ENCODE measurements at places on chromosomes 12 and 14.

DNA sequence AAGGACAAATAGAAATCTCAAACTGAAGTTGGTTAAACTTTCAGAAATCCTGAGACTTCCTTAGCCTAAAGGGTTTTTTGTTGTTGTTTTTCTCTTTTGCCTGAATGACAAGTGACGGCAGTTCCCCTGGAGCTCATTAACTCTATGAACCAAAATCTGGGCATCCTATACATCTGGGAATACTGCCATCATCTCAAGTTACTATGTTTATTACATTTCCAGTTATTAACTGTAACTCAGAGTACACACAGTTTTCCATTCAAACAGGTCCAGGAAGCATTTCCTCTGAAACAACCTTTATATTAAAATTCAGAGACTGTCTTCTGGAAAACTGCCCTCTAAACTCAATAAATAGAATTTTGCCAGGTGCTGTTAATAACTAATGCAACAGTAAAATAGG is 55.6 kb upstream of the CDKL1 start:
- DNase-seq = no peak

DNA sequence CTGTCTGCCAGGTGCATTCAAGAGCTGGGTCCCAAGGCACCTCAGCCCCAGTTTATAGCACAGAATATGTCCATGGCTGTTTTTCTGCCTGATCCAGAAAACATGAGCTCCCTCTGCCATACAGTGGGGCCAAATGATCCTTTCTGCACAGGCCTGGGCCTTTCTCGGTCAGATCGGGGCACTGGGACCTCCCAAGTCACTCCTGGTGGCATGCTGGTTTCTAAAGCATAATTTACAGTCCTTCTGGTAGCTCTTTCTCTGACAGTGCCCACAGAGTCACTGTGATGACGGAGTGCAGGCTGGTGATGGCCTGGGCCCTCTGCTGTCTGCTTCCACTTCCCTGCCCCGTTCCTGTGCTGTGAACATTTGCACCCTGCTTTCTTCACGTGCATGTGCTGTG is 99.2 kb downstream of the ADGRD1 start:
- DNase-seq = no peak

GRCh38 chr12:65306366-65307168 is 28.1 kb downstream of the MSRB3 start:
- no peak for DNase-seq

GRCh38 chr14:39812532-39813320 is 380.5 kb upstream of the FBXO33 start:
- no peak for DNase-seq

DNA sequence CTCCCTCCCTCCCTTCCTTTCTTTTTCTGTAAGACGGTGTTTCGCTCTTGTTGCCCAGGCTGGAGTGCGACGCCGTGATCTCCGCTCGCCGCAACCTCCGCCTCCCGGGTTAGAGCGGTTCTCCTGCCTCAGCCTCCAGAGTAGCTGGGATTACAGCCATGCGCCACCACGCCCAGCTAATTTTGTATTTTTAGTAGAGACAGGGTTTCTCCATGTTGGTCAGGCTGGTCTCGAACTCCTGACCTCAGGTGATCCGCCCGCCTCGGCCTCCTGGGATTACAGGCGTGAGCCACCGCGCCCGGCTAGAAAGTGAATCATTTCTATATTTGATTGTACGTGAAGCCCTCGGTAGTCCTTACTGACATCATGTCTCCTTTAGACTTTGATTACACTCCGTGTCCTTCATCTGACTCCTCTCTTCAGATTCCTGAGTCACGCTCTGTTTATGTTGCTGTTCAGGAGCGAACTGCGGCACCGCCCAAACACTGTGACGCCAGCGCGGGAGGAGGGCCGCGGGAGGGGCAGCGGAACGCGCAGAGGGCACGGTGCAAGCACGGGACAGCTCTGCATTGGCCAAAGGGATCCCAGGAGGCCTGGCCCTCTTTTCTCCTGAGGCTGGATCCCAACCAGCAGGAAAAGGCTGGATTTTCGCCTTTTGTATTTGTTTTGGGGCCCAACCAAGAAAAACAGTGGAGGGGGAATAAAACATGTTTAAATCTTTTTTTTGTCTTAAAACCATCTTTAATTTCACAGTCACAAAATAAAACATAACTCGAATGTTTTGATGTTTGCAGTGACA is 538 bp upstream of the GABARAPL1 start:
- peak; percentile 64 for DNase-seq

DNA sequence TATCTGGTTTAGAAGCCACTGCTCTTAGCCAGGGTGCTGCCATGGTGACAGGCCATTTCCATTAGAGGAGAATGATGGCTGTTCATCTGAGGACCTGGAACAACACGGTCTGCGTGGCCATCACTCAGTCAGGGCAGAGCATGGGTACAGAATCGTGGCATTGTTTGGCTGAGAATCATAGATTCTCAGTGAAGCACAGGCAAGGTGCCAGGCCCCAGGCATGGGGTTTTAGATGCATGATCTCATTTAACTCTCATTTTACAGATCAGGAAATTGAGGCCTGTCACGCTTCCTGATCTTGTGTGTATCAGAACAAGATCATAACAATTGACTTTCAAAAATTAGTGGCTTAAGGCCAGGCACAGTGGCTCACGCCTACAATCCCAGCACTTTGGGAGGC is 26.8 kb upstream of the IRF2BPL start:
- DNase-seq = no peak

GRCh38 chr14:62117751-62118105 is 355.5 kb downstream of the SNAPC1 start:
- no peak for DNase-seq

DNA sequence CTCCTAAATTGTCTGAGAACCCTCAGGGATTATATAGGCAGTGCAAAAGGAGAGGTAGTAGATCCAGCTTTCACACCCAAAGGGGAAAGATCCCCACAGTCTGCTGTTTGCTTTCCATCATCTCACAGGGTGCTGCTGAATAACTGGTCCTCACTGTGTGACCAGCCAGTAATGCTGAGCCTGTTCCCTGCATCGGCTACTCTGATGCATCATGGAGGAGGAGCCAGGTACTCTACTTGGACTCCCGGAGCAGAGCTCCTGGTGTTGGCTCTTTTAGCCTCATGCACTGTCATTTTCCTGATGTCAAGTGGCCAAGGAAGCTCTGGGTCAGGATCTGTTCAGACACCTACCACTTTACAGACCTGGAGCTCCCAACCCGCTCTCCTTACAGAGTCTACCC is 127.4 kb upstream of the ATF1 start:
- no peak for DNase-seq

DNA sequence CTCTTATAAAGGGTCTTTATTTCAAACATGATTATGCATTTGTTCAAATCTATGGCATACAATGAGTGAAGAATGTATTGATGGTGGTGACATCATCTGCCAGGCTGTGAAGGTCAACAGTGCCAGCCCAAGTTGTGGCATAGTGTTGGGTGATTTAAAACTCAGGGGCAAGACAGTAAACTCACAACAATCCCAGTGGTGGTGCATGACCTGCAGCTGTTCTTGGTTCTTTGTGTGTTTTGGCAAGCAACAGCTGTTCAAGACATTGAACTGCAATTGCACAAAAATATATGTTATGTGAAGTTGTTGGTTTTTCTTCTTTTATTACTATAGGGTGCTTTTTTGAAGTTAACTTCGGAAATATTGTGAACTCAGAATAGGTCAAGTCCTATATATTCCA is 851.6 kb downstream of the NRXN3 start:
- DNase-seq = no peak

GRCh38 chr12:5716976-5717375 is 228.1 kb downstream of the ANO2 start:
- DNase-seq = no peak

DNA sequence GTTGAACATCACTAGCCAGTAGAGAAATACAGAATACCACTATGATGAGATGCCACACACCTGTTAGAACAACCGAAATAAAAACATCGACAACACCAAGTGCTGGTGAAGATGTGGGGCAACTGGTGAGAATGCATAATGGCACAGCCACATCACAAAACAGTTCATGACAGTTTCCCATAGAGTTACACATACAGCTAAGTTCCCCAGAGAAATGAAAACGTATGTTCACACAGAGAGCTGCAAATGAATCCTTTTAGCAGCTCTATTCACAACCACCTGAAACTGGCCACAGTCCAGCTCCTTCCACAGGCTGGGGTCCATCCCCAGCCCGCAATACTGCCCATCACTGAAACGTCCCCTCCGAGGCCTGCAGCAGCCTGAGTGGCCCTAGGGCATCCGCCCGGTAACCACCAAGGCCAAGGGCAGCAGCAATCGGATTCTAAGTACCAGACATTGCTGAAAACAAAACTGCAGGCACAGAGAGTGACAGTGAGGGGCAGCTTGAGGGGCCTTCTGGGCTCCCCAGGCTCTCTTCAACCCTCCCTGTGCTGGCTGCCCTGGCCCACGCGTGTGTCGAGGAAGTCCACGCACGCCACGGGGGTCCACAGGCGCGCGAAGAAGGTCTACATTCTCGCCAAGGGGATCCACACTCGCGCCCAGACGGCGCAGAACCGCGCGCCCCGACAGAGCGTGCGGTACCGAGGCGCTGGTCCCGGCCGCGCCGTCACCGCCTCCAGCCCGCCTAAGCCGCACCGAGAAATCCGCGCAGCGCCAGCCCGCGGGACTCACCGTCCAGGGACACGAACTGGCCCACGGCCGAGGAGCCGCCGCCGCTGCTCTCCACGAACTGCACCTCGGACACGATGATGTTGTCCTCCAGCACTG is 903 bp downstream of the BRF1 start:
- DNase-seq = no peak

DNA sequence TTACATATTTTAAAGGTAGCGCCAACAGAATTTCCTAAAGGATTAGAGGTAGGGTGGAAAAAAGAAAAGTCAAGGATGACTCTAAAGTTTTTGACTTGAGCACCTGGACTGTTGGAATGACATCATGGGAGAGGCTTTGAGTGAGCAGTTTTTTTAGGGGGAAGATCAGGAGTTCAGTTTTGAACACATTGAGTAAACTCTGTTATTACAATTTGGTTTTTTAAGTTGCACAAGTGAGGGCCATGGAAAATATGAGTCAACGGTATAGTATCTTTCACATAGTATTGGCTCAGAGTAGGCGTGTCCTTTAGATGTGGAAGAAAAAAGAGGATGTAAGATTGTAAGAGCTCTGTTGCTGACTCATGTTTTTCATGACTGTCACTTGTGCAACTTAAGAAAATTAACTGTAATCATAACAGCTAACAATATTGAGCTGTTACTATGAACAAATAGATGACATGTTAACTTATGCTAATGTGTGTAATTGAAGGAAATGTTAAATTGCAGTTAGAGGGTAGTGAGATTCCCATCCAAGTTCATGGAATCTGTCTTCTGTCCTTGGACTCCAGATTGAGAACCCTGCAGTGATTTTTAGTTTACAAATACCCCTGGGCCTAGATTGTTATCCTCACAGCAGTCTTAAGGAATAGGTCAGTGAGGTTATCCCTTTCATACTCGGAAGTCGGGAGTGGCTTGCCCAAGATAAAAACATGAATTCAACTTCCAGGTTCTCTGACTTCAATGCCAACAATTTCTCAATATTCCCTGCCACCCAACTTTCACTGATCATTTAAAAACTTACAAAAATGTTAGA is 48.2 kb upstream of the ATP2B1 start:
- no peak for DNase-seq

DNA sequence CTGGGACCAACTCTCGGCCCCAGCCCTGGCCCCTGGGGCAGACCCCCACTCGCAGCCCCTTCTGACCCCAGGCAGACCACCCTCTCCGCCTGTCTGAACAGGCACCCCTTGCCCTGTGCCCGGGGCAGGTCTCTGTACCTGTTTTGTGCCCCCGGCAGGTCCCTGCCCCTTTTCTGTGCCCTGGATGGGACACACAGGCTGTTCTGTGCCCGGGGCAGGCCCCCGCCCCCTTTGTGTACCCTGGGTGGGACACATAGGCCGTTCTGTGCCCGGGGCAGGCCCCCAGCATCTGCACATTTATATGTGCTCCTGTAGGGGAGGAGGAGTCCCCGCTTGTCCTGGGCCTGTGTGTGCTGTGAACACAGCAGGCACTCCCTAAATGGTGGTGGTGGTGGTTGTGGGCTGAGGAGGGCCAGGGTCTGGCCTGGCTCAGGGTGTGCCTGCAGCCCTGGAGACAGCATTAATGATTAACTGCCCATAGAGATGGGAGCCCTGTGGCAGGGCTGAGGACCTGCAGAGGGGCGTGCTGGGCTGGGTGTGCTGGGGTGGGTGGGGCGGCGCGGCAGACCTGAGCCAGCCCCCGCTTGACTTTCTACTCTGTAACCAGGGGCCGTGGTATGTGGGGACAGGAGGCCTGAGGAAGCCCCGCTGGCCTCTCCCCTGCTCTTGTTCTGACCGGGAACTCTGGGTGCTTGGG is 3.7 kb downstream of the FBRSL1 start:
- no peak for DNase-seq

GRCh38 chr12:47722136-47722834 is 3.0 kb downstream of the ENDOU start:
- no peak for DNase-seq

DNA sequence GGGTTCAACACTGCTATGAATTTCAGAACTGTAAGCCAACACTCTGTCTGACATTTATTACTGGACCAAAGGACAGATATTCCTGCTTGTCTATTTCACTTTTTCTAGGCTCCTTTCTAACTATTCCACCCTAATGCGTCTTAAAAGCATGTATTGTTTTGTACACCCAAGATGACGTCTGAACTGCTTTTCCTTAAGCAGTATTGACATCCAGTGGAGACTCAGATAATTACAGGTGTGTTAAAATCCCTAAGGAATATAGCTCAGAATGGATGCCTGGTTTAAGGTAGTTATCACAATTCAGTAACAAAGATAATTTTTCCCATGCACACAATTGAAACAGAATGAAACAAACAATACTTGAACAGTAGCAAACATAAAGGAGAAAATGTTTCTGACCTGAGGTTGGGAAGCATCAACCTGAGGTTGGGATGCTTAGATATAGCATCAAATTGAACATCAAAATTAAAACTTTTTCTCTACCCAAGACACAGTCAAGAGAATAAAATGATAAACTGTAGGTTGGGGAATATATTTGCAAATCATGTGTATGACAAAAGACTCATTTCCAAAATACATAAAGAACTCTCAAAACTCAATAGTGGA is 93.7 kb upstream of the PTPRR start:
- DNase-seq = no peak

DNA sequence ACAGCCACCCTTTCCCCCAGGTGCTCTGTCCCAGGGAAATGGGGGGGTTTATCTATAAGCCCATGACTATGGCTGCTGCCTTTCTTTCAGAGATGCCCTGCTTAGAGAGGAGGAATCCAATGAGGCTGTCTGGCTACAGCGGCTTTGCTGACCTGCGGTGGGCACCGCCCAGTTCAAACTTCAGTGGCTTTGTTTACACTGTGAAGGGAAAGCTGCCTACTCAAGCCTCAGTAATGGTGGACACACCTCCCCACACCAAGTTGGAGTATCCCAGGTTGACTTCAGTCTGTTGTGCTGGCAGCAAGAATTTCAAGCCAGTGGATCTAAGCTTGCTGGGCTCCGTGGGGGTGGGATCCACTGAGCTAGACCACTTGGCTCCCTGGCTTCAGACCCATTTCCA is 869.2 kb downstream of the SLC6A15 start:
- no peak for DNase-seq

DNA sequence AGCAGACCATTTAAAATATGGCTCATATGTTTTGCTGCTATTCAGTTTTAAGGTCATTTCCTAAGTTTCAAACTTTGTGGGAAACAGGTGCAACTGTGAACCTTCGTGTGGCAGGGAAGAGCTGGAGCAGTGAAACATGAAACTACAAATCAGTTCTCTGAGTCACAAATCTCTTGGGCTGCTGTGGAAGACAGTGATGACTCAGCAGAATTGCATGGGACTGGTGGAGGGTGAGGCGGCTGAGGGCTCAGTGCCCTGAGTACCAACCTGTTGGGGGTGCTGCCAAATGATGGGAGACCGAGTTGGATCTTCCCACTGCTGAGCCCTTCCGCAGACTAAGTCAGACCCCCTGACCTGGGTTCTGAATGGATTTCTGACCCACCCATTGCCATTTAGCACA is 8.4 kb upstream of the CALM1 start:
- no peak for DNase-seq
